Spinal cord (tissue), 10 donors: ENCODE measurements at places on chromosomes 1 and 21. TPM values are rescaled to one million over a fixed set of nuclear protein-coding genes. Genes with fewer than 3 reads are reported as not detected.

CDC42BPA gene
- polyA plus RNA-seq, result 44.5 TPM

DNA sequence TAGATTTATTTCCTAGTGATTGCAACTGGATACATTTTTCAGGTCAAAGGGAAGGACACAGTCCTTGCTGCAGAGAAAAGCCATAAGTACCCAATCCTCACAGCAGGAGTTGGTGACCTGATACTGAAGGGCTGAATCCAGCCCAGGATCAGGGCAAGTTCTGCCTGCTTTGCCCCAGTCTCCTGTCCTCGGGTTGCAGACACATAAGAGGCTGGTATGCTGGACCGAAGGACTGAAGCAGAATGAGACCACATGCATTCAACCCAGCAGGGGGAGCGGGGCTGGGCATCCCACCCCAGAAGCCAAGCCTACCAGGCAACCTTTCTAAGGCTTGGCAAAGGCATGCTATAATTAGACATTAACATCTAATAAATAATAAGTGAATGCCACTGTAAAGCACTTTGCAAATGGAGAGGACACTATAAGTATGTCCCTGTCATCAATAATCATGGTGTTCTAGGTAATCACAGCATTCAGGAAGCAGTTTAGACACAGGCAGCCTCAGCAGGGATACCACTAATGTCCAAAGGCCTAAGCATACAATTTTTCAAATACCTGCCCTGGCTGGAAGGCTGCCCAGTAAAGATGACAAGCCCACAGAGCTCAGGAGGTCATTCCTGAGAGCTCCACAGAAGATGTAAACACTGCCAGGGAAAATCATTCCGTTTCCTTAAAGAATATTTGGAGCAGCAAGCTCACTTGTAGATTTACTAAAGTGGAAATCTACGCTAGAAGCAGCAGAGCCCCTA, 47.6 kb downstream of the KRTAP19-8 start:
- H3K27me3 ChIP-seq, result no peaks in the 10 kb centered on the region
- H3K4me3 ChIP-seq, result no peak overlapping the region
- H3K36me3 ChIP-seq, result no peaks in the 10 kb centered on the region

DNA sequence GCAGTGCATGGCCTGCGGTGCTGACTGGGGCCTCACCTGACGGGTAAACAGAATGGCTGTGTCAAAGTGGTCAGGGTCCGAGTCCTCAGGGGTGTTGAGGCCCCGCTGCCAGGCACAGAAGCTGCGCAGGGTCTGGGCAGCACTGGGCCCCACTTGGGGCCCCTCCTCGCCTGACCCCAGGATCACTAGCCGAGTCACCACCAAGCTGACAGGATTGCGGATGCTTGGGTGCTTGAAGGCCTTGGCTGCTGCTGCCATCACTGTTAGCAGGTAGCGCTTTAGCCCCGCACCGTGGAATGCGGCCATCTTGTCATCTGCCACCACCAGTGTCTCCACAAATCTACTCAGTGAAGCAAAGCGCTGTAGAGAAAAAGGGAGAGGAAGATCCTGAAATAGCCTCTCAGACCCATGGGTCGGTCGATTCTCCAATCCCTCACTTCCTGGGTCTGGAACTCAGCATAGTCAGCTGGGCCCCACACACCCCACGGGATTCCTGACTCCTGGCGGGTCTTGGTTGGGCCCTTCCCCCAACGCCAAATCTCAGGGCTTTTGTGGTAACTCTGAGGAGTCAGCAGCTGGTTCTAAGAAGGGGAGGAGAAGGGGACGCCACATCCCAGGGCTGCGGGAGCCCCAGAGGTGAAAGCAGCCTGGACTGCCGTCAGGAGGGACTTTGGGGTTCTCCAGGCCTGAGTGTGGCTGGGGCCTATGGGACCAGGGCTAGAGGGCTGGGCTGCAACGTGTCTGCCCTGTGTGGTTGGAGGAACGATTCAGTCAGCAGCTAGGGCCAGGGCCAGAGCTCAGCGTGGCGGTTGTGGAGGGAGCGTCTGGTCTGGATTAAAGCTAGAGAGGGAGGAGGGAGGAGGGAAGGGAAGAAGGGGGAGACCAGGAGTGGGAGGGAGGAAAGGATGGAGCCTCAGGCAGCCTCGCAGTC, 2.1 kb downstream of the ADAMTS4 start:
- H3K27me3 ChIP-seq, result no peaks in the 10 kb centered on the region
- peak overlapping the region; percentile 37 for H3K4me3 ChIP-seq
- H3K4me1 ChIP-seq, result peaks cover 74% of the 10 kb centered on the region
- peaks cover 6% of the 10 kb centered on the region for H3K36me3 ChIP-seq
- no peak for DNase-seq
- H3K27ac ChIP-seq, result peak overlapping the region; percentile 99

ARHGAP30 gene
- polyA plus RNA-seq, result 3.1 TPM

GRCh38 chr1:50231209-50231608, 122.5 kb downstream of the ELAVL4 start:
- no peaks in the 10 kb centered on the region for H3K4me1 ChIP-seq
- H3K27ac ChIP-seq, result no peak overlapping the region
- H3K4me3 ChIP-seq, result no peak overlapping the region
- peak; percentile 65 for DNase-seq

GRCh38 chr1:14440166-14440565, 158.3 kb upstream of the KAZN start:
- H3K27ac ChIP-seq, result no peak overlapping the region
- no peak overlapping the region for H3K4me3 ChIP-seq
- no peak for DNase-seq
- no peaks in the 10 kb centered on the region for H3K27me3 ChIP-seq

TCP10L gene
- polyA plus RNA-seq, result 2.9 TPM

GRCh38 chr1:58209575-58209974, 337.0 kb downstream of the OMA1 start:
- H3K27me3 ChIP-seq, result peaks cover 2% of the 10 kb centered on the region
- H3K4me1 ChIP-seq, result no peaks in the 10 kb centered on the region
- H3K4me3 ChIP-seq, result no peak overlapping the region
- no peaks in the 10 kb centered on the region for H3K36me3 ChIP-seq
- H3K27ac ChIP-seq, result no peak overlapping the region
- no peak for DNase-seq

MCOLN3 gene
- polyA plus RNA-seq, result 0.36 TPM

EFNA1 gene
- polyA plus RNA-seq, result 23.3 TPM

GRCh38 chr1:212930986-212931678, 19.2 kb upstream of the VASH2 start:
- DNase-seq, result no peak
- no peaks in the 10 kb centered on the region for H3K27me3 ChIP-seq
- no peak overlapping the region for H3K4me3 ChIP-seq
- peaks cover 4% of the 10 kb centered on the region for H3K4me1 ChIP-seq

GRCh38 chr1:66282891-66283621, 250.9 kb upstream of the SGIP1 start:
- no peak for DNase-seq
- H3K27ac ChIP-seq, result peak overlapping the region; percentile 34
- H3K4me1 ChIP-seq, result peaks cover 17% of the 10 kb centered on the region

DNA sequence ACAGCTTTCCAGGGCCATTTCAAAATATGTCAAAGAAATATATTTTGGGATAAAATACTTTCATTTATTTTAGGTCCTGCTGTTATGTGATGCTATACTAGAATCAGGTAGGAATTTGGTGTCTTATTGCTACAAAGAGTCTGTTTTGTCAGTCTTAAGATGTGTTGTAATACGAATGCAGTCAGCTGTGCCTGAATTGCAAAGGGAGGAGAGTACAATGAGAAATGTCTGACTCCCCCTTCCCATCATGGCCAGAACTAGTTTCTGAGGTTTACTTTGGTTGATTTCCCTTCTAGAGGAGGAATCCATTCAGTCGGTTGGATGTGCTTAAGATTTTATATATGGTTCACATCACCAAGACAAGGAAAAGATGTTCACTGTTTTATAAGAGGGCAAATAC, 75.7 kb upstream of the TNFSF18 start:
- no peak for DNase-seq
- no peaks in the 10 kb centered on the region for H3K27me3 ChIP-seq
- H3K27ac ChIP-seq, result no peak overlapping the region
- H3K4me1 ChIP-seq, result peaks cover 2% of the 10 kb centered on the region
- H3K4me3 ChIP-seq, result no peak overlapping the region

OR2L8 gene
- not detected for polyA plus RNA-seq

DNA sequence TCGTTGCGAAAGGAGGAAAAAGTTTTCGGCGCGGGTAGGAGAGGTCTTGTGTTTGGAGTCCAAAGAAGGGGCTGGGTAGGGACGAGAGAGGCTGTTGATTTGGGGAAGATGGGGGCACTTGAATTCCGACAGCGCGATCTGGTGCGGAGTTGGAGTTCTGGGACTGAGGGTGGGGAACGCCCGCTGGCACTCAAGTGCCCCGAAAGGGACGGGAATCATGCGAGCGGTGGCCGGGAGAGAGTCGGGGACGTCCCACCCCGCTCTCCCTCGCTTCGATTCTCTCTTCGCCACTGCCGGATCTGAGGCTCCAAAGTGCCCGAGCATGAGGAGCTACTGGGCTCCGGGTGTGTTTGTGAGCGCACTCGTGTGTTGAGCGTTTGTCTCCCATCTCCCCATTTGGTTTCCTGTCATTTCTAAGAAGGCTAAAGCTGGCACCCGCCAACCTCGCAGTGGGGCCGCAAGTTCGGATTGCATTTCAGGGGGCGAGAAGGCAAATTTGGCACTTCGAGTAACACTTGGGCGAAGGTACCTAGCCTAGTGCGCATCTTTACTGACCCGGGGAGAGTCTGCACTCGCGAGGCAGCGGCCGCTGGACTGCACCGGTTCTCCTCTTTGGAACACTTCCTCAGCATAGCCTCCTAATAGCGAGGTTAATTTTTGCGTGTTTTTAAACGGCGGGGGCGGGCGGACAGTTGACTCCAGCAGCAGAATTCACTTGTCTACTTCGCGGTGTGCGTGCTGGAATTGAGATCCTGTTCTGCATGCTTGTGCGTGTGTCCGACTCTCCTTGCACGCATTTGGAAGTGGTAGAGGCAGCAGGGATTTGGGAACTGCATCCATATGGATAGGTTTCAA, 1.2 kb downstream of the CHRM3 start:
- peaks cover 22% of the 10 kb centered on the region for H3K4me1 ChIP-seq
- H3K27me3 ChIP-seq, result peaks cover 24% of the 10 kb centered on the region
- peak; percentile 19 for DNase-seq
- H3K4me3 ChIP-seq, result peak overlapping the region; percentile 49
- H3K36me3 ChIP-seq, result no peaks in the 10 kb centered on the region
- H3K27ac ChIP-seq, result no peak overlapping the region

DNA sequence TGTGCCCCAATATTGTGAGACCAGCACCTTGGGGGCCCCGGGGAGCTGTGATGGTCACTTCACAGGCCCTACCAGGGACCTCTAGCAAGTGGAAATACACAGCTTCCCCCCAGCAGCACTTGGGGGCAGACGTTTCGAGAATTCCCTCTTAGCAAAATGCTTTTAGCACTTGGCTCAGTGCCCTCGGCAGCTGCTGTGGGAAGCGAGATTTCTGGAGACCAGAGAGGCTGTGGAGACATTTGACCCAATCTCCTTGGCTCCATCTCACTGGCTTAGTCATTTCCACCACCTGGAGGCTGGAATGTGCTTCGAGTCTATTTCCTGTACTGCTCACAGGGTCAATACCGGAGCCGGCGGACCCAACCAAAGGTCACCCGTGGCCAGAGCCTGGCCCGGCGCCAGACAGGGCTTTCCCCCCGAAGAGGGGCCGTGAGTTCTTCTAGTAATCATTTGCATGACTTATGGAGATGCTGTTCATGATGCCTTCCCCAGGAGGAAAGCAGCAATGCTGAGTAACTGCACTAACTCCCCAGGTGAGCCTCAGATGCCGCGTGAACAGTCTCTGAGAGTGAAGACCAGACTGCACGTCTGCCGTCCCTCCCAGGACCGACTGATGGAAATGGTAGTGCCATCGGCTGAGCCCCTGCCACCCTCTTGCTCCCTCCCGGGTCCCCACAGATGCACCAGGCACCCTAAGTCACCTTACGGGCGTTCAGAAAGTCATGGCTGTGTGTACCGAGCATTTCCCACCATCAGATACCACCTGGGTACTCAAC, 4.4 kb upstream of the C2CD2 start:
- H3K4me1 ChIP-seq, result peaks cover 38% of the 10 kb centered on the region
- H3K4me3 ChIP-seq, result no peak overlapping the region
- H3K36me3 ChIP-seq, result no peaks in the 10 kb centered on the region
- peak overlapping the region; percentile 8 for H3K27ac ChIP-seq
- no peak for DNase-seq

CNTN2 gene
- polyA plus RNA-seq, result 37.7 TPM

- no peak overlapping the region for H3K4me3 ChIP-seq
- H3K27ac ChIP-seq, result peak overlapping the region; percentile 52
- H3K4me1 ChIP-seq, result peaks cover 11% of the 10 kb centered on the region
Measured at GRCh38 chr1:146031476-146031875, 9.9 kb upstream of the HJV start.

CFAP107 gene
- polyA plus RNA-seq, result 7.5 TPM

LTN1 gene
- 25.5 TPM for polyA plus RNA-seq

- no peaks in the 10 kb centered on the region for H3K27me3 ChIP-seq
- H3K4me3 ChIP-seq, result no peak overlapping the region
- H3K27ac ChIP-seq, result no peak overlapping the region
- no peak for DNase-seq
- no peaks in the 10 kb centered on the region for H3K4me1 ChIP-seq
Measured at GRCh38 chr1:113991467-113991997, 12.3 kb downstream of the OLFML3 start.

DNA sequence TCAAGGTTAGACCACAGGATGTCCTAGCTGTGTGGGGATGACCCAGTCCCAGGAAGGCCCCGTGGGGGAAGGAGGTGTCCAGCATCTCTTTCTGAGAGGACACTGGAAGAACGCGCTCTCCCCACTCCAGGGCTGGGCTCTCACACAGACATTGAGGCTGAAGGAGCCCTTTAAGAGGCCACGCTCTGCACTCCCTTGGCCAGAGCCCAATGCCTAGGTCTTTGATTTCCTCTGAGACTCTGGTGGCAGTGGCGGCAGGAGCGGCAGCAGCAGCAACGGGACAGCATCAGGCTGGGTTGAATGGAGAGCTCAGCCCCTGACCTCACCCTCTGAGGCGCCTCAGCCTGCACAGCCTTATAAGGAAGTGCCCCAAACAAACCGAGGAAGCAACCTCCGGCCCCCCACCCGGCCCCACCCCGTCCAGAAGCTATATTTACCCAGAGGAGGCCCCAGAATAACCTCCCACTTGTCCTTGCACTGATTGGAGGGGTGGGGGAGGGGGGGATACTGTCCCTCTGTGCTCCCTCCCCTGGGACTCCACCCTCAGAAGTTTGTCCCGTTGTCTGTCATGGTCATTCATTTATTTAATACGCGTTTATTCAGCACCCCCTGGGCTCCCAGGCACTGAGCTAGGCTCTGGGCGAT, 12.3 kb downstream of the NES start:
- no peak overlapping the region for H3K4me3 ChIP-seq
- peak overlapping the region; percentile 26 for H3K27ac ChIP-seq
- DNase-seq, result no peak
- peaks cover 26% of the 10 kb centered on the region for H3K36me3 ChIP-seq
- peaks cover 98% of the 10 kb centered on the region for H3K4me1 ChIP-seq
- no peaks in the 10 kb centered on the region for H3K27me3 ChIP-seq
